ENCODE measurements at places on chromosomes 13 and 19. TPM values are rescaled to one million over a fixed set of nuclear protein-coding genes. Genes with fewer than 3 reads are reported as not detected.

KLK8 gene
- not detected for total RNA-seq

DNA sequence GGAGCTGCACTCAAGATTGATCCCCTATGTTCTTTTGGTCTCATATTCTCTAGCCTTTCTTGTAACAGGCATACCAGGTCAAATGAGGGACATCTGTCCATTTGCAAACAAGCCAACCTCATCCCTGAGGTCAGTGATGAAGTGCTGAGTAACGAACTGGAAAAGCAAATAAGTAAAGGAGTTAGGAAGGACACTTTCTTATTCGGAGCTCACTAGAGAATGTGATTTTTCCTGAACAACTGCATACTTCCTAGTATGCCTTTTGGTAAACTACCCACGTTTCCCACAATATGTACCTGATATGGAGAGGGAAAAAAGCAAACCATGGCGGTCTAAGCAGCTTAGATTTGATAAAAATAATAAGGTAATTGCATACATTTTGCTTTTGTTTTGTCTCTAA lies 91.0 kb upstream of the MYCBP2 start:
- no peak for DNase-seq

- DNase-seq, result peak; percentile 15
These were observed 666 bp downstream of the SAMD1 start for GRCh38 chr19:14089662-14090508.

HS6ST3 gene
- 8.4 TPM for total RNA-seq

- DNase-seq, result no peak
These were observed 214.5 kb downstream of the TEX29 start for GRCh38 chr13:111534751-111535522.

DNA sequence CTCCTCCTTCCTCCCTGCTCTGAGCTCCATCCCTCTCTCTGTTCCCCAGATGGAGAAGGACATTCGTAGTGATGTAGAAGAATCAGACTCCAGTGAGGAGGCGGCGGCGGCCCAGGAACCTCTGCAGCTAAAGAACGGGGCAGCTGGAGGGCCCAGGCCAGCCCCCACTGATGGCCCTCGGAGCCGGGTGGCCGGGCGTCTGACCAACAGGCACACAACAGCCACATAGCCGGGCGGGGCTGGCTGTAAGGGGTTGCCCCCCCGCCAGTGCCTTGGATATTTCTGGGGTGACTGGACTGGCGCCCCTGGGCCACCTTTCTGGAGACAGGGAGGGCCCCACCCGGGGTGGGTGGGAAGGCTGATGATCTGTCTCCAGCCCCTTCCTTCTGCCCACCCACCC lies 46.3 kb downstream of the CD320 start:
- DNase-seq, result no peak

- peak; percentile 35 for DNase-seq
These were observed 132.7 kb downstream of the ZDHHC20 start for GRCh38 chr13:21326155-21327031.

NTN5 gene
- not detected for total RNA-seq

GRCh38 chr19:14072535-14073260 lies at the start of gene MISP3:
Gene MISP3, plus strand, starts transcription at chr19:14072786. Its CDS starts 524 bp downstream, at chr19:14073310.
- no peak for DNase-seq

DKKL1 gene
- total RNA-seq, result 2.2 TPM

DNA sequence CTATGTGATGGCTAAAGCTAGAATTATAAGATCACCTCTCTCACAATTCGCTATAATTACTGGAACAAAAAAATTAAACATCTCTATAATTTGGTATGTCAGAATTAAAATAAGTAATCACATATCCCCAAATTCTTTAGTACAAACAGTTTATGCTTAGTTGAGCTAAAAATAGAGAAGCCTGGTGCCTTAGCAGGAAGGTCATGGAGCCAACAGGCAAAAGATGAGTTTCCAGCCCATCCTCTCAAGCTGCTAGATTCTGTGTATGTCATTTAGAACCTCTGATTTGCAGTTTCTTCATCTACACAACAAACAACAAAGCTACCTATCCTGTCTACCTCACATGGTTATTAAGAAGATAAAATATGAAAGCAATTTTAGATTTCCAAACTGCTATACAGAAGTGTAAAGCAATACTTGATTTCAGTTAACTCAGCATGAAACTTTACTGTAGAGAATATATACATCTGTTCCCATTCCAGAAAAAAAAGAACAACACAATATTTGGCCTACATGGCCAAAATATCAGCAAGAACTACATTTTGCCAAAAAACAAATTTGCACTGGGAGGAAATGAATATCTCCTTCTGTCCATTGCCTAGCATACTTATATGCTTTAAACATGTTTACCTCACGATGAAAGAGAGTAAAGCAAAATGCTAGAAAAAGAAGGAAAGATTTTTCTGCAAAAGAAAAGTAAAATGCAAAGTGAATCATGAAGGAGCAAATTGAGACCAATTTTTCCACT lies 294.0 kb upstream of the MIR17HG start:
- no peak for DNase-seq

- DNase-seq, result no peak
These were observed 305.1 kb downstream of the ITGBL1 start for GRCh38 chr13:101757446-101758039.

GRCh38 chr13:100409132-100409531 lies 179.5 kb downstream of the GGACT start:
- no peak for DNase-seq

GRCh38 chr13:104984296-104984818 lies 1551.1 kb downstream of the EFNB2 start:
- no peak for DNase-seq

DNA sequence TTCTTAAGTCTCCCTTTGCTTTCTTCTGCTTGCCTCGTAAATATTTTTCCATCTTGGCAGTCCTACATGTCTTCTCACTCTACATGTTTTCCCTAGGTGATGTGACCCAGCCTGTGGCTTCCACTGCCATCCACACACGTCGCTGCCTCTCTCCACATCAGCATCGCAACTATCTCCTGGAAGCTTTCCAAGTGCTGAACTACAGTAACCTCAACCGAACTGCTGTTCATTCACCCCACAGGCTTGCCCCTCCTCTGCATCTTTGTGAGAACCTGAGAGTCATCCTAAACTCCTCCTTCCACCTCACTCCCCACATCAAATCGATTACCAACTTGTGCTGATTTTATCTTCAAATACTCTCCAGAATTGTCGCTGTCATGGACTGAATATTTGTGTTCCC lies 41.2 kb upstream of the USPL1 start:
- DNase-seq, result no peak

SPTBN4 gene
- total RNA-seq, result 27.5 TPM

CXCL17 gene
- total RNA-seq, result 0.31 TPM

DNA sequence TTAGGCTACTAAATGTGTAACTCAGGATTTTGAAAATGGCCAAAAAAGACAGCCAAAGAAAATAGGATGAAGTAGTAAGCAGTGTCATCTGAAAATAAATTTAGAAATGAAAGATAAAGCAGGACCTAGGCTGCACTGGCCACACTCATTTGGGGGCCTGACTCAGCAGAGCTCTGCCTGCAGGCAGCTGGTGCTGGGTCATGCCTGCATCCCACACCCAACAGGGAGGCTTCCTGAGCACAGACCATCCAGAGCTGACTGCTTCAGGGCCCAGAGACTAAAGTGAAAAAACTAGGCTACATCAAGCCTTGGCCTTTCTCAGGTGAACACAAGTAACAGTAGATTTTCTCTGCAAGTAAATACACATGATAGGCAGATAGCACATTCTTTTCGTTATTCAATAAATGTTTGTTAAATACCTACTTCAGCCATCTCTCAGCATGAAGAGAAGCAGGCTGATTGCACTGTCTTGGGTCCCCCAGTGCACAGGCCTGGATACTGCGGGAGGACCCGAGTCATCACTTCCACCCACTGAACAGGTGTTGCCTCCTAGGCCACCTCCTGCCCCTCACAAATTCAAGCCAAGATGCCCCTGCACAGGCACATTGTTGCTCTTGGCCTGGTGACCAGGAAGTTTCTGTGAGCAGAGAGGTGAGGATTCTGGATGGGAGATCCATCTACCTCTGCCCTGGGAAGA lies 284.0 kb downstream of the OXGR1 start:
- no peak for DNase-seq

- no peak for DNase-seq
These were observed 208.0 kb downstream of the LHFPL6 start for GRCh38 chr13:39394796-39395678.

MAP3K10 gene
- 37.4 TPM for total RNA-seq

ZNF345 gene
- 17.8 TPM for total RNA-seq

GRCh38 chr19:38720559-38721236 lies 23.6 kb downstream of the CAPN12 start:
- no peak for DNase-seq

DNA sequence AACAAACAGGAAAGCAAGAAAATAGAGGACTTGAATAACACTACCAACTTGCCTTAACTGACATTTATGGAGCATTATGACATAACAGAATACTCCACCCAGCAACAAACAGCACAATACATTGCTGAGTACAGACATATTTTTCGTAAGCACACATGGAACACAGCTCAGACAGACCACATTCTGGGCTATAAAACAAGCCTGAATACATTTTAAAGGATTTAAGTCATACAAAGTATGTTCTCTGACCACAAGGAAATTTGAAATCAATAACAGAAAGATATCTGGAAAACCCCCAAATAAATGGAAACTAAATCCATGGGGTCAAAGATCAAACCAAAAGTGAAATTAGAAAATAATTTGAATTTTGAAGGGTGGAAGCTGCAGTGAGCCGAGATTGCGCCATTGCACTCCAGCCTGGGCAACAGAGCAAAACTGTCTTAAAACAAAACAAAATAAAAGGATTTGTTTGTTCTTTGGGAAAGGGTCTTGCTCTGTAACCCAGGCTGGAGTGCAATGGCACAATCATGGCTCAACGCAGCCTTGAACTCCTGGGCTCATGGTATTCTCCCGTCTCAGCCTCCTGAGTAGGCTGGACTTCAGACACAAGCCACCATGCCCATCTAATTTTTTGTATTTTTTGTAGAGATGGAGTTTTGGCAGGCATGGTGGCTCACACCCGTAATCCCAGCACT lies 5.6 kb downstream of the ZDHHC20 start:
- no peak for DNase-seq

LIM2 gene
- total RNA-seq, result not detected

DNA sequence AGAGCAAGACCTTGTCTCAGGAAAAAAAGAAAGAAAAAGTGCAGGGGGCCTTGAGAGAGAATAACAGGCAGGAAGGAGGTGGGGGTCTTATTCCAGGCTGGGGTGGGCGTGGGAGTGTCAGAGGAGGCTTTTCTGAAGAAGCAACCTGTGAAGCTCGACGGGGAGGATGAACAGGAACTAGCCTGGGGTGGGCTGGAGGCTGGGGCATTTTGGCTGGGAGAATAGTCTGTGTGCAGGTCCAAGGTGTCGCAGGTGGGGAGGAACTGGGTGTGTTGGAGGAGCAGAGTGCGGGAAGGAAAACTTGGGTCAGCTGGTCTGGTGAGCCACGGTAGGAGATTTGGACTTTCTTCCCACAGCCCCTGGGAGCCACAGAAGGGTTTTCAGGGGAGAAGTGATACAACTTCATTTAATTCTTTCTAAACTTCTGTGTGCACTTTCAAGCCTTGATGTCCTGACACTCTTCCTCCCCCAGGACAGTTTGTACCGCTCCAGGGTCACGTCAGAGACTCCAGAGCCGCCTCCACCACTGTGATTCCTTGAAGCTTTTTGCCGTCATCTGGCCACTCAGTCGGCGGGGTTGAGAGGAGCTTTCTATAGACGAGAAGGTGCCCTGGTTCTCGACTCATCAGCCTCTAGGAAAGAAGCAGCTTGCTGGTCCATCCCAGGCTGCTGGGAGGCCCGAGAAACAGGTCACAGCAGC lies 138.7 kb downstream of the SIPA1L3 start:
- no peak for DNase-seq

Measured in occipital lobe (tissue), 3 donors.